ENCODE measurements at places on chromosomes 12 and 14. TPM values are rescaled to one million over a fixed set of nuclear protein-coding genes. Genes with fewer than 3 reads are reported as not detected.

The PTPRR gene
- total RNA-seq: not detected

The LALBA gene
- not detected for total RNA-seq

The RASSF9 gene
- 3.7 TPM for total RNA-seq

The GDF3 gene
- total RNA-seq: not detected

The CIT gene
- 7.1 TPM for total RNA-seq

The LMBR1L gene
- total RNA-seq: 23.3 TPM

The TEX52 gene
- not detected for total RNA-seq

The ZBTB42 gene
- total RNA-seq: 3.1 TPM

The NDRG2 gene
- 54.0 TPM for total RNA-seq

Data from cardiac ventricle fibroblast (primary cell).